ENCODE measurements at places on chromosomes 3 and 15.
A peak's percentile ranks its signal among the peaks of the same experiment; 100 is the strongest.

- no peak for DNase-seq
Measured at GRCh38 chr3:63931290-63931689, 19.1 kb upstream of the SCAANT1 start.

- DNase-seq: peak; percentile 4
Measured at GRCh38 chr15:91224755-91225380, 124.8 kb downstream of the SV2B start.

DNA sequence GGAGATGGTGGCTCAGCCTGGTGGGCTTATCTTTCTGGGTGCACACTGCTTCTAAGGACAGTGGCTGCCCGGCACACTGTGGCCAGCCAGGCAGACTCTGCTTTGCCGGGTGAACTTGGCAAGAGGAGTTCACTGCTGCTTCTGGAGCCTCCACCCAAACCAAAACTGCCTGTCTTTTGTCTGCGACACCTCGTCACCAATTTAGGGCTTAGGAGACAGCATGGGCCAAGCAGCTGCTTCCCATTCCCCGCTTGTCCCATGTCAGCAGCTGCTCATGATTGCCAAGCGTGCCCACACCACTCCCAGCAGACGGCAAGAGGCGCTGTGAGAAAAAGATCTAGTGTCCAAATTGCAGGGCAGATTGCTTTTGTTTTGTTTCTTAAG lies 57.3 kb downstream of the LSM3 start:
- DNase-seq: no peak

DNA sequence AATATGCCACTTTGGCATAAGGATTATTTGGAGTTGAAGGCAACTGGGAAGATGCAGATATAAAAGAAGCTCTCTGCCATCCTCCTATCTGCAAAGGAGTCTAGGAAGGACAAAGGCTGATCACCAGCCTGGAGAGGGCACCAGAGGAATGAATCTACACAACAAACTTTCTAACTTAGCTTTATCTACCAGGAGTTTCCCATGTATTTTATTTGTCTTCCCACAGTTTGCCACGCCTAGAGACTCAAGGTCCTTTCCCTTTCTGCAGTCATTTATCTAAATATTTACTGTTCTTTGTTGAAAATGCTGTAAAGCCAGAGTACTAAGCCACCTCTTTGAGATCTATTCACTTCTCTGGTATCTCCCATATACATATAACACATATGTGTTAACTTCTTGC lies 32.2 kb downstream of the GPR176 start:
- no peak for DNase-seq

- DNase-seq: no peak
Measured at GRCh38 chr3:171372694-171373093, 87.5 kb downstream of the TNIK start.

- no peak for DNase-seq
Measured at GRCh38 chr3:125236331-125236903, 23.9 kb upstream of the SLC12A8 start.

GRCh38 chr3:195870442-195870841 lies 37.9 kb downstream of the TNK2 start:
- no peak for DNase-seq

GRCh38 chr15:41347236-41347635 lies 14.6 kb downstream of the NUSAP1 start:
- DNase-seq: no peak

GRCh38 chr3:115890579-115890978 lies 267.3 kb downstream of the GAP43 start:
- DNase-seq: no peak

DNA sequence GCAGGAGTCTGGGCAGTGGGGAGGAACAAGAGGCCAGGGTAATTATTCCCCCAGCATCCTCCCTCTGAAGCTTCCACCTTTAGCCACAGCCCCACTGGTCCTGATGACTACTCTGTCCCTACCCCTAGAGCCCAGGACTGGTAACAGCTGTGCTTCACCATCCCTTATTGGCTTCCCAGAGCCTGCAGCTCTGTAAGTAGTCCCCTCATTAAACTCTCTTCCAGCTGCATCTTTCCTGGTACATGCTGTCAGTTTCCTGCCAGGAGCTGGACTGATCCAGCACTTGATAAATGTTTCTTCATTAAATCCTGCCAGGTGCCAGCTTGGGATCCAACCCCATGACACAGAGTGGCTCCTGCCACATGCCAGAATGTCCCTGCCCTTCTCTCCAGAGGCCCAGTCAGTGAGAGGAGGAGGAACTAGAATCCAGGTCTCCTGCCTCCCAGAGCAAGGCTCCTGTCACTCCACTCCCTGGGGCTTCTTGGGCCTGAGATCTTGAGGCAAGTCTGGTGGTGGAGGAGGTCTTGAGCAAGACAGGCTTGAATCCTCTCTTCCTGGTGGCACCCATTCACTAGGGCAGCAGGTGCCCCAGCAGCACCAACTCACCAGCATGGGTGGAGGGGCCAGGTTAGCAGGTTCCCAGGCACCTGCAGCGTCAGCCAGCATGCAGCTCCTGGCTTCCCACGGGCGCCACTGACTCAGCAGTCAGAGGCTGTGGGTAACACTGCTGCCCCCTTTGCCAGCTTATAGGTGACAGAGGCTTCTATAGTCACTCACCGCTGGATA lies 27.6 kb downstream of the FBXW12 start:
- no peak for DNase-seq

- DNase-seq: peak; percentile 21
Measured at GRCh38 chr15:100918690-100919480, at the start of gene LRRK1. Gene LRRK1, plus strand, starts transcription at chr15:100919357. Its CDS starts 5,276 bp downstream, at chr15:100924633.

- DNase-seq: no peak
Measured at GRCh38 chr15:61155741-61156700, 73.1 kb downstream of the RORA start.

DNA sequence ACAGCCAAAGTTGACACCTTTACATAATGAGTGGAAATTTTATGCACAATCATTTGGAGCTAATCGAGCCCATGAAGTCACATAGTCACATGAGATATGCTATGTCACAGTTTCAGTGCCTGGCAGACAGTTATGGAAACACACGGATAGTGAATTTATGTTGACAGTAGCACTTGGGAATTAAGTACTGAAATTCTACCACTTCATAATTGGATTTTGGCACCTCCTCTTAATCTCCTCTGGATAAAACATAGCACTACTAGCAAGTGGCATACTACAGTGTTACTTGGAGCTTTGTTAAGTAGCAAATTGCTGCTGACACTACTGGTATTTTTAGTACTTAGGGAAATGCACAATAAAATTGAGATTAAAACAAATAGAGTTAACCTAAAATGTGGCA lies 1679.4 kb downstream of the OTOL1 start:
- DNase-seq: no peak

DNA sequence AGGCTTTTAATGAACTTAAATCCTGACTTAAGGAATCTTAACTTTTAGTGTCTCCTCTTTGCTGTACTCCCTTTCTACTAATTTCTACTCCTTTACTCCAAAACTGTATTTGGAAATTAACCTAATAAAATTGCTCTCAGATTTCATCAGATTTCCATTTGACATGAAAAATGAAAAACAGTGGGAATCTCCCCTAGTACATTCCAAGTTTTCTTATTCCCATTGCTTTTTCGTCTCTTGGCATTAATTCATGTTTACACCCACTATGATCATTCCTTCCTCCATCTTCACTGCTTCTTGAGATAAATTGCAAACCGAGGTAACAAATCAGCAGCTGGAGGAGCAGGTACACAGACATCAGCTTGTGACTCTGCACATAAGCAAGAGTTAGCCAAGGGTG lies 208.7 kb downstream of the VGLL3 start:
- DNase-seq: no peak

- no peak for DNase-seq
Measured at GRCh38 chr15:97566961-97567360, 393.5 kb upstream of the ARRDC4 start.

DNA sequence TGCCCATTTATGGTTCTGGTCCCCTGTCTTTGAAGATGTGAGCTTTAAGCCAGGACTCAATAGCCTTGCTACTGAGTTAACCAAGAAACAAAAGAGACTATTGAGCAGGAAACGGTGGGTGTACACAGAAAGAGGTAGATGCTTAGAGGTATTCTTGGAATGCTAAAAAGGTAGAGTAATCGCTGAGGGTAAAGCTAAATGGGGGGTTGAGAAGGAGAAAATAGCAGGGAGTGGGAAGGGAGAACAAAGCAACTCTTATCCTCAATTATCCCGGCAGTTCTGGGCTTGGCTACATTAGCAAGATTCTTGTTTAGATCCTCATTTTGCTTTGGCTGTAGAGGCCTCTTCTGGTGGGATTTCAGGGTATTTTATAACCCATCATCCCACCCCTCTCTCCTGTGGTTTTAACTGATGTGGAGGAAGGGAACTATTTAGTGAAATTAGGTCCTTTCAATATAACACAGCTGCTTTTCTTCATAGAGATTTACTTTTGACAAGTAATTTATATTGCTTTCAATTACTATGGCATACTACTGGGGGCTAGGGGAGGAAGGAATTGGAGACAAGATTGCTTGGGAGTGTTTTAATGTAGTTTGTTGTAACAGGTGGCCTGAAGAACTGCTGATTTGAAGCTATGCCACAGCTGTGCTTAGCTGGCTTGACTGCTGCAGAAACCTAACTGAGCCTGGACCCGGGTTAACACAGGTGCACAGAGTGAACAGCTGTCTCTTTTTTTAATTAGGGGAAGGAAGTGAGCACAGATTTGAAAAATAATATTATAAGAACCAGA lies 234.3 kb upstream of the CCDC54 start:
- DNase-seq: no peak

DNA sequence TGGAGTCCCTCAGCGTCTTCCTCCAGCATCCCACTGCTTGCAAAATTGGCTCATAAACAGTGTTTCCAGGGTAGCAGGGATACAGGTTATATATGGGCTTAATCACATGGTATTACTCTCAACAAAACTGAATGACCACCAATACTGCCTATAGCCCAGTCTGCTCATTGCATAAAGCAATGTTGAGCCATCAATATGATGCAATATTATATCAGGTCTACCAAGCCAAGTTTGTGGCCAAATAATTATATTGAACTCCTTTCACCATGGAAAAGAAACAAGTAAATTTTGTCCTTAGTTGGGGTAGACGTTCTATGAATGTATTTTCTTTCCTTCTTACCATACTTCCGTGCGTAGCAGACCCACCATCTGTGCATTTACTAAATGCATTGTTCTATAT lies 652.3 kb downstream of the ROBO1 start:
- no peak for DNase-seq

DNA sequence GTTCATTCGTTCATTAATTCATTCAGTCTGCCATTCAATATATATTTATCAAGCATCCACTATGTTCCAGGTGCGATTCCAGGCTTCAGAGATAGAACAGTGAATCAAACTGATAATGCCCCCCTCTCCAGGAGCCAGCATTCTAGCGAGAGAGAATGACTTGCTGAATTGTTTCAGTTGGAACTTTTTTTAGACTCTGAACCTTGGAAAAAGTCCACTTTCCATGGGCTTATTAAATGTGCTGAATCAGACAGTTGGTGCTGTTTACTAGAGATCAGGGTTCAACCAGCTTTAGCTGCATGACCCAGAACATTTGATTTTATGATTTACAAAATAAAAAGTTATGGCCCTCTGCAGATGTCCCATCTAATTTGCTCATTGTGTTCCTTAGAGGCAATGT lies 213.2 kb downstream of the THSD4 start:
- no peak for DNase-seq
